ENCODE measurements at places on chromosomes 1 and 21.

- DNase-seq: no peak
Measured at GRCh38 chr21:37711286-37711829, 204.9 kb downstream of the KCNJ6 start.

DNA sequence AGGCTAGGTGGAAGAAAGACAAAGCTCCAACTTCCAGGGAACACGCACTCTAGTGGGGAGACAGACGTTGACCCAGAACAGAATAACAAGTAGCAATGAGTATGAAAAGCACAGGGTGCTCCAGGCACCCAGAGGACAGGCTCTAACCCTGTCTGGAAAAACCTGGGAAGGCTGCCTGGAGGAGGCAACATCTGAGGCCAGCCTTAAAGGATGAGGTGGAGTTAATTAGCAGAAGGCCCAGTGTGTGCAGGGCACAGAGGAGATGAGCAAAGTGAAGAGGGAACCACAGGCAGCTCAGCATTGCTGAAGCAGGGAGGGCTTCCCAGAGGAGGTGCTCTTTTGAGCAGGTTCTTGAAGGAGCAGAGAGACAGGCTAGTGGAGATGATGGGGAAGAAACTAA, 126.7 kb upstream of the KLHDC7A start:
- DNase-seq: no peak

GRCh38 chr1:31802190-31803150, 13.4 kb downstream of the SPOCD1 start:
- no peak for DNase-seq

- DNase-seq: no peak
Measured at GRCh38 chr1:31445951-31446350, 32.9 kb downstream of the SERINC2 start.
